ENCODE measurements at places on chromosomes 13 and 19.

DNA sequence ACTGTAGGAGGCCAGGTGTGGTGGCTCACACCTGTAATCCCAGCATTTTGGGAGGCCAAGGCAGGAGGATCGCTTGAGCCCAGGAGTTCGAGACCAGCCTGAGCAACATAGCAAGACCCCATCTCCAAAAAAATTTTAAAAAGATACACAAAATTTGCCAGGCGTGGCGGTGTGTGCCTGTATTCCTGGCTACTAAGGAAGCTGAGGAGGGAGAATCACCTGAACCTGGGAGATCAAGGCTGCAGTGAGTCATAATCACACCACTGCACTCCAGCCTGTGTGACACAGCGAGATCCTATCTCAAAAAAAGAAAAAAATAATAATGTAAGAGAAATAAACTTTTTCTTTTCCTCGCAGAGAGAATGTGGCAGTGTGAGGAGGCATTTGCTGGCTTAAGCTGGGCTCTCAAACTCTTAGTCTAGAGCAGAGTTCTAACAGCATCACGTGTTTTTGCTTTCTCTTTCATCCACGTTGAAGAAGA, 21.1 kb downstream of the FAM187B start:
- DNase-seq = no peak

DNA sequence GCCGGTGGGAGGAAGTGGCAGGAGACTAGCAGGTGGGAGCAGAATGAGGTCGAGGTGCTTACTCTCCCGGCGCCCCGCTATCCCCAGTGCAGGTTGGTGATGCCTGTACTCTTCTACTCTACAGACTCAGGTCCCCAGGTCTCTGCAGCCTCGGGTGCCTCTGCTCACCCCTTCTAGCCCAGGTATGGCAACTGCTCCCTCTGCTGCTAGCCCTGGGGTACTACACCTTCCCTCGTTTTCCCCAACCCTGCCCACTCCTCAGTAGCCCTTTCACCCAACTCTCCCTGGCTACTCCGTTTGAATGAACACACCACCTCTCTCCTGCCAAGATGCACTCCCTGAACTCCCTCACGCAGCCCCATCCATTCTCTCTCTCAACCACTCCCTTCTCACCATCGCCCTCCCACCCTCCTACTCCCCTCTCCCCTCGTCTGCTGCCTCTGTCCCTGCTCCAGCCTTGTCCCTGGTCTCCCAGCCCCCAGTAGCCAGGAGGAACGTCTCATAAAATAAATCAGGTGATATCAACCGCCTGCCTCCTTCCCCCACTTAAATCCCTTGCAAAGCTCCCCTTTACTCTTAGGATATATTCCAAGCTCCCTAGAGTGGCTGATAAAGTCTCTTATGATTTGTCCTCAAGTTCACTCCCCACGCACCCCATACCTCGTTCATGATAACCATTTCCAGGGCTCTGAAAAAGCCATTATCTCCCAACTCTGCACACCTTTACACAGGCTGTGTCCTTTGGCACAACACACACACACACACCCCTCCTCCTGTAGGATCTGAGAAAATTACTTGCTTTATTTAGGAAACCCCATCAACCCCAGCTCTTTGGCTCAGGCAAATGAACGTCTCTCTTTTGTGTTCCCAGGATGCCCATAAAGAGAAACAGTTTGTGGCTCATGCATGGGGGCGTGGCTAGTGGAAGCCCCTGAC, 8.2 kb upstream of the MEIS3 start:
- peak; percentile 87 for DNase-seq

DNA sequence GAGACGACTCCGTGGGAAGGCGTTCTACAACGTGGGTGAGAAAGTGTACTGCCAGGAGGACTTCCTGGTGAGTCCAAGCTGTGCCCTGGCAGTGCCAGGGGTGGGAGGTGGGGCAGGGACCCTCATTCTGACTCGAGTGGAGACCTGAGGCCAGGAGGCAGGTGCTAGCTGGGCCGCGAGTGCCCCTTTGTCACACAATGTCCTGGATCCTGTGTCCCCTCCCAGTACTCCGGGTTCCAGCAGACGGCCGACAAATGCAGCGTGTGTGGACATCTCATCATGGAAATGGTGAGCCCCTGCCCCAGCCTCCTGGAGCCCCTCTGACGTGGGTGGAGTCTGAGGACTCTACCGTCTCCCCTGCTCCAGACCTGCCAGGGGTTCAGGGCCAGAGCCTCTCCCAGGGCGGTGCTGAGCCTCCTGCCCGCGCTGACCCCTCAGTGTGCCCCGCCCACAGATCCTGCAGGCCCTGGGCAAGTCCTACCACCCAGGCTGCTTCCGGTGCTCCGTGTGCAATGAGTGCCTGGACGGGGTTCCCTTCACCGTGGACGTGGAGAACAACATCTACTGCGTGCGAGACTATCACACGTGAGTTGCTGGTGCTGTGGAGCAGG, 11.6 kb downstream of the WTIP start:
- no peak for DNase-seq

- no peak for DNase-seq
Measured at GRCh38 chr19:18597809-18598660, 8.6 kb downstream of the CRLF1 start.
